ENCODE measurements at places on chromosomes 4 and X. TPM values are rescaled to one million over a fixed set of nuclear protein-coding genes. Genes with fewer than 3 reads are reported as not detected.

Gene SLITRK2
- total RNA-seq, result 31.0 TPM

DNA sequence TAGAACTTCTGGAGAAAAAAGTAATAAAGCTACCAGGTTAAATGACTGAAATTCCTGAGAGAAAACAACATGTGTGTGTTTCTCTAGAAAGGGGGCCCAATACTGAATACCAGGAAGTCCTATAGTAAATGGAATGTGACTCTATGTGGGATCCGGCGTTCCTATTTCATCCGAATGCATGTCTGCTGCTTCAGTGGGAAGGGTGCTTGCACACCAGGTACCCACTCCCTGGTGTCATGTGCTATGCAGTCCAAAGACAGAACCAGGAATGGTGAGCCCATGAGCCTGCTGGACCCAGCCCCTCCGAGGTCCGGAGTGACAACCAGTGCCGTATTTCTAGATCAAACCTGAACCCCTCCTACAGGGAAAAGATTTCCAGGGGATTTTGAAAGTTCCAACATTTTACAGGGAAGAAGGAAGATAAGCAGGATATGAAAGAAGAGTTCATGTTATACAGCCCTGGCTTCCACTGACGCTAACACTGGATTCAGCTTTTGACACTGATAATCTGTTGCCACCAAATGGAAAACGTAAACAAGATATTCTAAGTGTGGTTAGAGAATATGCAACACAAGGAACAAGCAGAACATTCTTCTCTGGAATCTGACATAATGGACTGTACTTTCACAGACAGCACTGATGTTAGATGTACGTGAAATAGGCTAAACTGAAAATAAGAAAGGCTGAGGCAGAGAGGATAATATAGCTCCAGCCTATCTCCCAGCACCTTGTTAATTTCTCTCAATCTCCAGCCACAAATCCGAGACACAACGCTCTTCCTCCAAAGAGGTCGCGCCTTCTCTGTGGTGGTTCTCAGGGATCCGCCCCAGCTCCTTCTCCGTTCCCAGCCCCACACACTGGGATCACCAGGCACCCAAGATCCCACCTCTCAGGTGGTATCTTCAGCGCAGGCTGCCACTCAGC is 725 bp upstream of the CXCL1 start:
- no peak for DNase-seq

Gene TBX22
- not detected for total RNA-seq

GRCh38 chr4:152063621-152064240 is 302.9 kb upstream of the GATB start:
- DNase-seq, result peak; percentile 18

Gene MCF2
- 15.6 TPM for total RNA-seq

Gene NALF2
- total RNA-seq, result 3.3 TPM

Gene SSX4B
- total RNA-seq, result not detected

GRCh38 chrX:13448941-13449340 is 120.5 kb upstream of the EGFL6 start:
- no peak for DNase-seq

GRCh38 chr4:99723612-99724011 is 66.0 kb upstream of the C4orf54 start:
- DNase-seq, result peak; percentile 39

Gene SPIN2A
- total RNA-seq, result 1.5 TPM

- DNase-seq, result no peak
These were observed 3.4 kb downstream of the UGT2B17 start for GRCh38 chr4:68572653-68573170.

DNA sequence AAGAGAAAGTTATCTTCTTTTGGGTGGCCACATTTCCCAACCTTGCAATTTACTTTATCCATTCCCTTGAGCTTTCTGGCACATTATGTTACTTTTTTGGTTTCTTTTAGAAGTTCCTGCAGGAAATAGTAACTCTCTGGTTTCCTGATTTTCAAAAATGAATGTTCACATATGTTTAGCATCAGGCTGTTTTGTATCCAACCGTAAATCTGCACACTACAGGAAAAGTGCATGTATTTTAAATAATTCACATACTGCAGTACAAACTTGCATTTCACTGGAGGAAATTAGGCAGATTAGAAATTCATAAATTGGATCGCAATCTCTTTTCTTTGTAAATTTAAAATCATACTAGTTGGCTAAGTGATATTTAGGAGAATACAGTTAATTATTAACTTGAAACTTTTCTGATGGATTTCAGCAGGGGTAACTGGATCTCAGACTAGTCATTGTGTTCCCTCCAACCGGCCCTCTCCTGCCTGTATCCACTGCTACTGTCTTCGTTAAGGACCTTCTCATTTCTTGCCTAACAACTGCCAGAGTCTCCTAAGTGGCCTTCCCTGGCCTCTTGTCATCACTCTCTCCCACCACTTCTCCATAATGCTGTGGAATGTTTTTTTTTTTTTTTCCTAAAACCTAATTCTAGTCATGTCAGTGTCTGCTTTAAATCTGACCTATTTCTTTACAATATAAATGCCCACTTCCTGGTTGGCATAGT is 137.2 kb downstream of the UNC5C start:
- no peak for DNase-seq

- DNase-seq, result no peak
These were observed 735.8 kb upstream of the ATOH1 start for GRCh38 chr4:93092765-93093164.
